ENCODE measurements at places on chromosomes 11 and 22.

DNA sequence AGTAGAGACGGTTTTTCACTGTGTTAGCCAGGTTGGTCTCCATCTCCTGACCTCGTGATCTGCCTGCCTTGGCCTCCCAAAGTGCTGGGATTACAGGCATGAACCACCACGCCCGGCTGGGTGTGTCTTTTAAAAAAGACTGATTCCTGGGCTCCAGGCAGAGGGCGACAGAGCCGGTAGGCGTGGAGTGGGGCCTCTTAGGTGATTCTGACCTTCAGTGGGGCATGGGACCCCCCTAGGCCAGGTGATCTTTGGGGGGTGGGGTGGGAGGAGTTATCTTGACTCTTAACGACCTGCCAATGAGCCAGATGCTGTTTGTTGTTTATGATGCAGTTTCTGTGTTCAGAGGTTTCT lies 12.9 kb upstream of the SORL1-AS1 start:
- DNase-seq, result no peak

DNA sequence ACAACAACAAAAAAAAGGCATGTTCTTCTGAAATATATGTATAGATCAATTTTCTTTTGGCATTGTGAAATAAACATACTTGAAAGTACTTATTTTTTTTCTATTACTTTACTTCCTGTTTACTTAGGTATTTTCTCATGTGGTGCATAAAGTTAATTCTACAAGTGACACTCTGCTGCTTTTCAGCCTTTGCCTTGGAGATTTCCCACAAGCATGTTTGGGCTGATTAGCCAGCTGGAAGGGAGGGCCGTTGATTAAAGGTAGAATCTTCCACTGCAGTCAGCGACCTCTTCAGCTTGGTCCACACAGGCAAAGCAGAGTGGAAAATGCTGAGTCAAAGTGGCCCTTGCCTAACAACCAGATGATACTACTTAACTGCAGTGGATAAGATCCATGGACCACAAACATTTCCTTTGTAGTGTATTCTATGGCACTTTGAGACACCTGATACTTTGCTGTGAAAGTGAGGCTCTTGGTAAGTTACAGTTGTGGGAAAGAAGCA lies 176.0 kb downstream of the ARHGAP42 start:
- no peak for DNase-seq

- DNase-seq, result no peak
These were observed 64.5 kb downstream of the MCHR1 start for GRCh38 chr22:40743768-40744167.

- DNase-seq, result no peak
These were observed 177.7 kb downstream of the SNX19 start for GRCh38 chr11:130738611-130739010.

DNA sequence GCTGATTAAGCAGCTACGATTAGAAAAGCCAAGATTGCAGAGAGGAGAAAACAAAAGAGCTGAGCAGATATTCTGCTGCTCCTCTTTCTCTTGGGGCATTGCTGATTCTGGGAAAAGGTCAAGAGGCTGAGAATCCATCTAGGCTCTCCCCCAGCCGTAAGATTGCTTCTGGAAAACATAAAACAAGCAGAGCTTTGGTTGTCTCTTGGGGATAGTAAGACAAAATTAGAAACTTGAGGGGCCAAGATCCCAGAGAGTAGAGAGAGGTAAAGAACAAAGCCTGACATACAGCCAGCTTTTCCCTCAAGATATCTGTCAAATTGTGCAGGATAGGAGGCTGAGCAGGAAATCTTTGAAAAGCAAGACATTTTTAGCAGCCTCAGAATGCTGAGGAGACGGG lies 158.2 kb downstream of the TTC28 start:
- no peak for DNase-seq

GRCh38 chr11:38814670-38815069 lies 2216.6 kb upstream of the RAG2 start:
- no peak for DNase-seq

DNA sequence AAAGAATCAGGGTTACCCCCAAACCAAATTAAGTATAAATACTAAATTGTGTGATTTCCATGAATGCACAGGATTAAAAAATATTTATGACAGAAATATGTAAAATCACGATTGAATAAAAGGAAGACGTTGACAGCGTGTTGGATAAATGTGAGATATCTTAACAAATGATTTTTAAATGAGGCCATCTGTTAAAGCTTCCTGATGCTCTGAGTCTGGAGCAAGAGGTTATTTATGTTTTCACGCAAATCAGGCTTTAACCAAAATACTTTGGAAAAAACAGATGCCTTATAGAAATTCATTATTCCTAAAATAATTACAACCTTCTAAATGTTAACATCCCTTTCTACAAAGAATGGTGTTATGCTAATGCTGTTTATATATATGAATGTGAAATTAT lies 123.3 kb downstream of the PAX6 start:
- DNase-seq, result no peak

DNA sequence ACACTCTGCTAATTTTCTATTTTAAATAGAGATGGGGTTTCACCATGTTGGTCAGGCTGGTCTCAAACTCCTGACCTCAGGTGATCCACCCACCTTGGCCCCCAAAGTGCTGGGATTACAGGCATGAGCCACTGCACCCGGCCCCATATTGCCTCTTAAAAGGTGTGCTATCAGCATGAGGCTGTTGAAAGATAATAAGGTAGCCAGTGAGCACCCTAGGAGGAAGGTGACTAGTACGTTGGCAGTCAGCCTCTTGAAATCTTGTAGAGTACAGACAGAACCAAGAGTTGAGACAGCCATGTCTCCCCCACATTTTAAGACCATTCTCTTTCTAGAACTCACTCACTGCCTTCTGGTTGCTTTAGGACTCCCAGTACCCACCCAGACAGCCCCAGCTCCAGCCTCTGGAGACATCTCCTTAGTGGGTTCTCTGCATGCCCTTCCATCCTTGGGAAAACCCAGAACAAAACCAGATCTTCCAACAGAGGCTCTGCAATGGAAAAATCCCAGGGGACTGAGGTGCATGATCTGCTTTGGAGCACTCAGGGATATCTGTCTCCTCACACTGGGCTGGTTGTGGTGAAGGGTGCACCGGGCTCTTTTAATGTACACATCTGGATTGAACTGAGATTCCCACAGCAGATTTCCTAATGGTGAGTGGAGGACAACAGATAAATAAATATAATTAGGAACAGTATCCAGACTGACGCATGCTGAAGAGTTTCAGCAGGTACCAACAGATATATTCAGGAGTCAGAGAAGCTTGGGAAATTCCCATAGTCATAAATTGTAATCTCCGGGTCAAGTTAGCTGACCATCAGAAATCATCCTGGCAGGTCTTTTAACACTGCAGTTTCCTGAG lies 49.4 kb downstream of the LRRC74B start:
- DNase-seq, result no peak

DNA sequence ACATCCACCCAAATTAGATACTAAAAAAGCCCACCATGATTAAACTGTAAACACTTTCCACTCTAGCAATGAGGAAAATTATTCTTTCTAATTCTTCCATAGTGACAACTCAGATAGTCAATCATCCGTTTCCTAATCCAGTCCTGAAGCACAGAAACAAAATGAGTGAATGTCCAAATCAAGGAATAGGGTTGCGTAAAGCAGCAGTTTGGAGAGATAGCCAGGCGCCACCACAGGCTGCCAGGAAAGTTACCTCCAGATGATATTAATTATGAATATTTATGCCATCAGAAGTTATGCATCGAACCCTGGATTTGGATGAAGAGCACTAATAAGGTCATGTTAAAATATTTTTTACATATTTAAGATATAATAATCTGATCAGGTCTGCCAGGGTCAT lies 63.2 kb downstream of the ETS1 start:
- no peak for DNase-seq

DNA sequence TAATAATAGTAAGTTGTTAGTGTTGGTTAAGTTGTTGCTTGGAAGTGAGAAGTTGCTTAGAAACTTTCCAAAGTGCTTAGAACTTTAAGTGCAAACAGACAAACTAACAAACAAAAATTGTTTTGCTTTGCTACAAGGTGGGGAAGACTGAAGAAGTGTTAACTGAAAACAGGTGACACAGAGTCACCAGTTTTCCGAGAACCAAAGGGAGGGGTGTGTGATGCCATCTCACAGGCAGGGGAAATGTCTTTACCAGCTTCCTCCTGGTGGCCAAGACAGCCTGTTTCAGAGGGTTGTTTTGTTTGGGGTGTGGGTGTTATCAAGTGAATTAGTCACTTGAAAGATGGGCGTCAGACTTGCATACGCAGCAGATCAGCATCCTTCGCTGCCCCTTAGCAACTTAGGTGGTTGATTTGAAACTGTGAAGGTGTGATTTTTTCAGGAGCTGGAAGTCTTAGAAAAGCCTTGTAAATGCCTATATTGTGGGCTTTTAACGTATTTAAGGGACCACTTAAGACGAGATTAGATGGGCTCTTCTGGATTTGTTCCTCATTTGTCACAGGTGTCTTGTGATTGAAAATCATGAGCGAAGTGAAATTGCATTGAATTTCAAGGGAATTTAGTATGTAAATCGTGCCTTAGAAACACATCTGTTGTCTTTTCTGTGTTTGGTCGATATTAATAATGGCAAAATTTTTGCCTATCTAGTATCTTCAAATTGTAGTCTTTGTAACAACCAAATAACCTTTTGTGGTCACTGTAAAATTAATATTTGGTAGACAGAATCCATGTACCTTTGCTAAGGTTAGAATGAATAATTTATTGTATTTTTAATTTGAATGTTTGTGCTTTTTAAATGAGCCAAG lies 2.7 kb downstream of the NEAT1 start:
- peak; percentile 30 for DNase-seq

DNA sequence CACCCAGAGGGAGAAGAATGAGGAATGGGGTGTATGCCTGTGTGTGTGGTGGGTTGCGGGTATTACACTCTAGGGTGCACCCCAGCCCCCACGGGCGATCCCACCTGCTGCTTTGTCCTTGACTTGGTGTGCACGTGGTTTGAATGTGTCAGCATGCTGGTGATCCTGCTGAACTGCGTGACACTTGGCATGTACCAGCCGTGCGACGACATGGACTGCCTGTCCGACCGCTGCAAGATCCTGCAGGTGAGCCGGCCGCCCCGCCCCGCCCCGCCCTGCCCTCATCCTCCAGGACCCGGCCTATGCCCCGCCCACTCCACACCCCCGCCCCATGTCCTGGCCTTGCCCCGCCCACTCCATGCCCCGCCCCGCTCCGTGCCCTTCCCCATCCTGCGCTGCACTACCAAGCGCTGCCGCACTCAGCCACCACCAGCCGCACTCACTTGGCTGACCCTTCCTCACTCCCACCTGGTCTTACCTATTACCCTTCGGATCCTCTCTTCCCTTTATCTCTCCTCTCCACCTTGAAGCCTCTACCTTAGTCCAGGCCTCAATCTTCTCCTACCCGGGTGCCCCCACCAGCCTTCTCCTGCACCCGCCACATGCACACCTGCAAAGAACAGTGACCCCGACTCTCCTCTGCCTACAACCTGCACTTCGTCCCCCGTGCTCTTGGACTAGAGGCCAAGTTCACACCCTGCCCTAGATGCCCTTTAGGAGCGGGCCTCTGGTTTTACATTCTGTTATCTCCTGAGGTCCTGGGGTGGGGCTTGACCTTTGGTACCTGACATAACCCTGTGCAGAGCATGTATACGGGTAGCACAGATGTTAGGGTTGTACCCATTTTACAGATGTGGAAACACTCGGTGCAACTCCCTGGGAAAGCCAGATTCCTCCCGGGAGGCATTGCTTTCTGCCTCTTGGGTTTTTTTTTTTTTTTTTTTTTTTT lies 27.7 kb downstream of the CACNA1I start:
- DNase-seq, result peak; percentile 42

DNA sequence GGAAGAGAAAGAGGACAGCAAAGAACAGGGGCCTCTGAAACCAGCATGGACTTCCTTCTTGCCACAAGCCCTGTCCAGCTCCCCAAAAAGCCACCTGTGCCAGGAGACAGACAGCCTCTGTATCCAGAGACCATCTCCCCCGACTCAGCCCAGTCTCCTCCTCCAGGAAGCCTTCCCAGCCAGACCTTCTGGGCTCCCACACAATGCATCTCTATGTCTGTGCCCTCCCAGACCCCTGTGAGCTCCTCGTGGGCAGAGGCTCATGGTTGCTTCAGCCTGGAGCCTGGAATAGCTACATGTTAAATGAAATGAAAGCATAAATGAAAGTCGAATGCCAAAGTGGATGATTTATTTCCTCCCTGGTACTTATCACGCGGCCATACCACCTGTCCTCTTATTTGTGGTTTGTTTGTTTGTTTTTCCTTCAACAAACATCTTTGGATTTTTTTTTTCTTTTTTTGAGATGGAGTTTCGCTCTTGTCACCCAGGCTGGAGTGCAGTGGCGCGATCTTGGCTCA lies 7.3 kb upstream of the ARAP1 start:
- DNase-seq, result peak; percentile 43

GRCh38 chr11:122733318-122733717 lies 77.8 kb downstream of the UBASH3B start:
- DNase-seq, result no peak

GRCh38 chr11:69546735-69547370 lies 65.4 kb downstream of the LINC01488 start:
- DNase-seq, result no peak

DNA sequence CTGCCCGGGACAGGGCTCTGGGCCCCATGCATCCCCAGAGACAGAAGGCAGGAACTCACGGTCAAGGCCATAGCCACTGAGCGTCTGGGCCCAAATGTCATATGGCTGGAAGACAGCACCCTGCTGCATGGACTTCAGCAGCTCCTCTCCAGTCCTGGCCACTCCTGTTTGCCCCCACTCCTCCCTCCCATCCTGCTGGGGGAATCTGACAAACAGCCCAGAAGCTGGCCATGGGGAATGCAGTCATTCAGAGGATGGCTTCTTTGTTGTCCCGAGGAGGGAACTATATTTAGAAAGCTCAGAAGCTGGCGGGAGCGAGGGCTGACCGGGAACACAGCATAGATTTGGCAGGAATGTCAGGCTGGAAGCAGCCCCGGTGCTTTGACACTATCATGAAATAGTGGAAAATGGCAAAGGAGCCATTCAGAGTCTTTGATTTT lies 35.0 kb downstream of the DKK3 start:
- no peak for DNase-seq

- DNase-seq, result no peak
These were observed 401.3 kb upstream of the FAT3 start for GRCh38 chr11:91823252-91823830.

DNA sequence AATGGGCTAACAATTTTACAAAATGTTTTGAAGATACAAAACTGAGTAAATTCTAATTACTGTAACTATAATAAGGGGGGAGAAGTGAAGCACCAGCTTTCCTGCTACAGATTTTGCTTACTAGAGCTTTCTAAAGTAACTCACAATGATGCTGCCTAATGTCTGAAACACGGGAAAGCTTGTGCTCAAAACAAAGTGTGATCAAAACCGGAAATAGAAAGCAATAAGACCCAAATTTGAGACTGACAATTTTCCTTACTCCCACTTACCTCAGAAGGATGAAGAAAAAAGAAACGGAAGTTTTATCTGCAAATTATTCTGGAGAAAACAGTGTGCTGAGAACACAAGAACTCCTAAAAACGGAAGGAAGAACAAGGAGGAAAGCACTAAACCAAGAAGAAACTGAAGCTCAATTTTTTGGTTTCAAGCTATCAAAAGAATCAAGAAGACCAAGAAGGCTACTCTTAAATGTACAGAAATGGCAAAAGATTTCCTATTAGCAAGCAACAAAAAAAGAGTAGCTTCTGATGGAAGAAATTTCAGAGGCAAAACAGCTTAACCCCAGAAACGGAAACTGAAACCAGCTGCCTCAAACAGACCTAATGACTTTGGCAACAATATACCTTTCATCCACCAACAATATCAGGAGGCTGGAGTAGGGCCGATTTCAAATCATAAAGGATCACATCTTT lies 33.4 kb downstream of the AMBRA1 start:
- DNase-seq, result no peak

GRCh38 chr22:39825661-39826102 lies 67.9 kb downstream of the ENTHD1 start:
- no peak for DNase-seq

GRCh38 chr11:123654566-123655081 lies at the start of gene SCN3B:
SCN3B (minus strand) TSS chr11:123654624; CDS start chr11:123653801, 823 bp downstream.
- peak; percentile 59 for DNase-seq

Measured in NCI-H187 (cell line).